ENCODE measurements at places on chromosomes 7 and 10.
A peak's percentile ranks its signal among the peaks of the same experiment; 100 is the strongest.

GRCh38 chr7:76358011-76358480 is 745 bp downstream of the YWHAG start:
- DNase-seq, result peak; percentile 44

GRCh38 chr10:113651898-113652297 is 11.9 kb downstream of the NRAP start:
- no peak for DNase-seq

DNA sequence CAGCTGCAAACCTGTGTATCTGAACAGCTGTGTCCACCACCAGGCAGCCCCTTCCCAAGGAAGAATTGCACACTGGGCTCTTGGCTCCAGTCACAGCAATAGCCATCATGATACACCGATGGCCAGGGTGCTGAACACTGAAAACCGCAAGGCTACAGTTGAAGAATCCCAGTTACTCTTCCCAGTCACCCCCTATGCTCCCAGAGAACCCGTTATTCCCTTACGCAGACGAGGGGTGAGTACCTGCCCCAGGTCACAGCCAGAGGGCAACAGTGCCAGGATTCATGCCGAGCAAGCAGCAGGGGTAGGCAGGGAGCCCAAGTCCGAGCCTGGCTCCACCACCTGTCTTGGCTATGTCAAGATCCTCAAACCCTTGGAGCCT is 57.8 kb downstream of the RASGEF1A start:
- DNase-seq, result no peak

DNA sequence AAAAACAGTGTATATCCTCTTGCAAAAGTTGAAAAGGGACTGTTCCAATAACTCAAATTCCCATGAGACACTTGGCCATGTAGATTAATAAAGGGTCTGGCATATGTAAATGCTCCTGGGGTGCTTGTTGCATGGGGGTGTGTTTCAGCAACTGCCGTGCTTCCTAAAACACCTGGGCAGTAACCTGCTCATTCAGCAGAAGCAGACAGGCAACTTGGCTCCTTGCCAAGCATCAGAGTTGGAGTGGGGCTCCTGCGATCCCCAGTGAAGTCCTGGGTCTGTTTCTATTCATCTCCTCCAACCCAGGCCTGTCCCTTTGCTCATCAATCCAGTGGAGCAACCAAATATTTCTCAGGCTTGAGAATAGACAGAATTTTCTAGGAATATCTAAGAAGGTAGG is 42.2 kb upstream of the ADAM12 start:
- no peak for DNase-seq

DNA sequence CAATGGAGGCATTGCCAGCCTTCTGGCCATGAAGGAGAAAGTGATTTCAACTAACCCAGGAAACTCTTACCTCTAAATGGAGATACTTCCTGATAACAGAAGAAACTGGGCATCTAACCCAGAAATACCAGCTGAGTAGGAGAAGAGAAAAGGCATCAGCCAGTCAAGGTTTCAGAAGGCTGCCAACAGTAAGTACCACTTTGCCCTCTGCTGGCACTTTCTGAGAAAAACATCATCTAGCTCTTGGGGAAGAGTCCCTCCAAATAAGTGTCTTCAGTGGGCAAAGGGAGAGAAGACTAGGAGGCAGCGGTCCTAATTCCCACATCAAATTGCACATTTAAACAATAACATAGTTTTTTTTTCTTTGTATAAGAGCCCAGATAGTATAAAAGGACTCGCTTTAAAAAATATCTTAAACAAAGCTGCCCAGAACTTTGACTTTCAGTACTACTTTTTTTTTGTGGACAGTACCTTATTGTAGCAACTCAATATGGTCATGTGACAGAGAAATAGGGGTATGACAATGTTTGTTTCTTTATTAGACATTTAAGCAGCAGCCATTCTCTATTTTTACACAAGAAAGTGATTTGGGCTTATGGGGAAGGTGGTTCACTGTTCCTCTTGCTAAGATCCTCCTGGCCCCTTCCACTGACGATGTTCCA is 157.3 kb downstream of the CTTNBP2 start:
- DNase-seq, result no peak

DNA sequence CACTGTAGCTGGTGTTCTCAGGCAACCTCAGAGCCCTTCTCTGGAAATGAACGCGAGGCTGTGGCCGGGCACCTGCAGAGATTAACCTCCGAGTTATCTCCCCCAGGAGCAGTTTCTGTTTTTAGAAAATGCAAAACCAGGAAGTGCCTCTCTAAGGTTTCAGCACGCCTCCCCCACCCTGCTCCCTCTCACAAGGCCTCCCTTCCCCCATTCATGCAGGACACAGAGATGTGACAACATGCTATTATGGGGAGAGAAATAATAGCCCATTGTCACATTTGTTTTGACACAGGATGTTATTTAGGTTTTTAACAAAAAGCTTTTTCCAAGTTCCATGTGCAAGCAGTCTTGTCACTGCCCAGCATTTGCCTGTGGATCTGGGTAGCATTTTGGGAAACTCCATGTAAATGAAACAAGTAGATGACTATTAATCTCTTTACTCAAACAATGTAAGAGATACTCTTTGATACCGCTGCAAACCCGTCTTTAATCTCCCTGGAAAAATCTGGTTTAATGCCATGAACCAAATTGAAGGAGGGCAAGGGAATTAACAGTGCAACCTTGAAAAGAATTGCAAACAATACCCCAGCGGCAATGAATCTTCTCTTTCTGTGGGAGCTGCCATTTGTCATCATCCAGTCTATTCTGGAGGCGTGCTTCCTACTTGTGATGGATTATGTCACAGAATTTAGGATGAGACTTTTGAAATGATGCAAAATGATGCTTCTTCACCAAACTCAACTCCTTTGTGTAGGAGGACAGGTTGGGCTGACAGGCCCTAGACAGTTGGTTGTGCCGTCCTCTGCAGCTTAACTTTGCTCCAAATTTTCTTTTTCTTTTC is 86.5 kb upstream of the NMT2 start:
- DNase-seq, result peak; percentile 13

DNA sequence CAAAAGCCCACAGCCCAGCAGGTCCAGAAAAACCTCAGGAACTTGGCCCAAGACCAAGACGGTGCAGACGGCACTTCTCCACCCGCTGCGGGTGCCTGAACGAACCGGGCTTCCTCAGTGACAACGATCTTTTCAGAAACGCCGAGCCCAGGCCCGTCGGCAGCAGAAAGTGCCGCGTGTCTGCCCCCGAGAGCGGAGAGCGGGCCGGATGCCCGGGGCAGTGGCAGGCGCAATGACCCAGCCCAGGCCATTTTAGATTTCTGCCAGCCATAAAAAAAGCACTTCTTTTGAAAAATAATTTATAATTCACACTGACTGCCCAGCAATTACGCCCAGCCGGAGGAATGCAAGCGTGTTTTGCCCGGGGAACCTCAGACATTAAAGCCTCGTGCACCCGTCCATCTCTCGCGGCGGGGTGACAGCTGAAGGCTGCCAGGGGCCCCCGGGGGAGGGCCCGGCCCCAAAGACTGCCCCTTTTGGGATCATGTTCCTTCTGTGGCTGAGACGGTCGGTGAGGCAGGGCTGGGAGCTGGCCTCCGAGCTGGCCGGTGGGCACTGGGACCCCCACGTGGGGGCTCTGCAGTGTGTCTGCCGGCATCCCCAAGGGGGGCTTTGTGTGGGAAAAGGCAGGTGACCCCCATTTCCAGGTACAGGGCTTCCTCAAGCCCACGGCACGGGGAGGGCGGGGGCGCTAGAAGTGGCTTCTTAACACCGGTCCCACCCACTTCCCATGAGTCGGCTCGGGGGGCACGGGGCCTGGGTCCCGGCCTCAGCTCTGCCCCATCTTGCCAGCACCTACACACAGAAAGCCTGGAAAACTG is 71.3 kb upstream of the PDGFA start:
- DNase-seq, result no peak
